Fibroblast of skin of left quadriceps (primary cell): ENCODE measurements at places on chromosomes 12 and 14.
A peak's percentile ranks its signal among the peaks of the same experiment; 100 is the strongest.

DNA sequence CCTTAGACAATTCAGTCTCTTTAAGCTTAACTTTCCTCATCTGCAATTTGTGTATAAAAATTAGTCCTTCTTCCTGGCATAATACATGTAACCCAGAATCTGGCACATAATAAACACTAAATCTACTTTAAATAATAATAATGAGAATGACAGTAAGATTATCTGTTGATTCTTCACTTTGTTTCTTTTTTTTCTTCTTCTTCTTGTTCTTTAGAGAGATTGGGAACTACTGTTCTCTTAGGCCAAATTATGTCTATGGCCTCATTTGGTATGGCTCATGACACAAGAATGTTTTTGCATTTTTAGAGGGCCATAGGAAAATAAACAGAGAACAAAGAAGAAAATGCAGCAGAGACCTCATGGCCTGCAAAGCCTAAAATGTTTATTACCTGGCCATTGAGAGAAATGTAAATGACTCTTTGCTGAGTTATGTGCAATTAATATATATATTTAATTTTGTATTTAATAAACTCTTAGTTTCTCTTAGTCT, 275.8 kb downstream of the SLC6A15 start:
- DNase-seq = peak; percentile 22

DNA sequence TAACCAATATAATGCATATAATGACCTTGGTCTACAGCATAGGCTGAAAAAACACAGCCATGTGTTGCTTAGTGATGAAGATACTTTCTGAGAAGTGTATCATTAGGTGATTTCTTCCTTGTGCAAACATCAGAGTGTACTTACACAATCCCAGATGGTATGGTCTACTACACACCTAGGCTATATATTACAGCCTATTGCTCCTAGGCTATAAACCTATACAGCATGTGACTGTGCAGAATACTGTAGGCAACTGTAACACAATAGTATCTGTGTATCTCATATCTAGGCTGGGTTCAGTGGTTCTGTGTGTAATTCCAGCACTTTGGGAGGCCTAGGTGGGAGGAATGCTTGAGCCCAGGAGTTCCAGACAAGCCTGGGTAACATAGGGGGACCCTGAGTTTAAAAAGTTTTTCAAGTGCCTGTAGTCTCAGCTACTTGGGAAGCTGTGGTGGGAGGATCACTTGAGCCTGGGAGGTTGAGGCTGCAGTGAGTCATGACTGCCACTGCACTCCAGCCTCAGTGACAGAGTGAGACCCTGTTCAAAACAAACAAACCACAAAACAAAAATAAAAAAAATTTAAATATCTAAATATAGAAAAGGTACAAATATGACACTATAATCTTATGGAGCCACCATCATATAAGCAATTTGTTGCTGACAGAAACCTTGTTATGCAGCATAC, 66.6 kb downstream of the GRIP1 start:
- no peak for DNase-seq

GRCh38 chr14:105299654-105300541, 903 bp downstream of the BRF1 start:
- DNase-seq = no peak

GRCh38 chr12:24562771-24563431, 386.0 kb downstream of the BCAT1 start:
- no peak for DNase-seq

DNA sequence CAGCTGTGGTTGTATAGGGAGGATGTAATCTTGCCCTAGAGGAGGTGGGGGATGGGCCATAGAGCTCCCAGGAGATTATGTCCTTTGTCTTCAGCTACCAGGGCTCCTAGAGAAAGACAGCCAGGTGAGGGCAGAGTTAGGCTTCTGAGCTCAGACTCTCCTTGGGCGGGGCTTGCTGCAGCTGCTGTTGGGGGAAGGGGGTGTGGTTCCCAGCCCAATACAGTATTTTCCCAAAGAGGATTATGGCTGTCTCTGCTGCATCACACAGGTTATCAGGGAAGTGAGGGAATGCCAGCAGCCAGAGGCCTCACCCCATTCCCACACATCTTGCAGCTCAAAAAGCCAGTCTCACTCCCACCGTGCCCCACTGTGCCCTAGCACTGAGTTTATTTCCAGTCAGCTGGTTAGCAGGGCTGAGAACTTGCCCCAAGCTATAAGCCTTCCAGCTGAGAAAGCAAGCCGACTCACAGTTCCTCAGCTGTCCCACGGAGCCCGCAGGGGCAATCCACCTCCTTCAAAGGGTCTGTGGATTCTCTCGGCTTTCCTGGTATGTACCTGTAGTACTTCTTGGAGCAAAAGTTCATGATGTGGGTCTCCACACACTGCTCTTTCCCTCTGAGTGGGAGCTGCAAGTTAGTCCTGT, 217.3 kb upstream of the CPNE8 start:
- no peak for DNase-seq
